ENCODE measurements at places on chromosomes 4 and X. TPM values are rescaled to one million over a fixed set of nuclear protein-coding genes. Genes with fewer than 3 reads are reported as not detected.

GRCh38 chr4:80540785-80541469 is 205.4 kb downstream of the CFAP299 start:
- H3K4me3 ChIP-seq: no peak overlapping the region
- H3K27me3 ChIP-seq: no peaks in the 10 kb centered on the region
- H3K36me3 ChIP-seq: no peaks in the 10 kb centered on the region
- no peaks in the 10 kb centered on the region for H3K4me1 ChIP-seq
- no peak for DNase-seq

Gene ANXA10
- not detected for total RNA-seq

- H3K36me3 ChIP-seq: no peaks in the 10 kb centered on the region
- H3K27me3 ChIP-seq: no peaks in the 10 kb centered on the region
- H3K4me3 ChIP-seq: no peak overlapping the region
- DNase-seq: no peak
Measured at GRCh38 chrX:5644776-5645175, 583.9 kb downstream of the NLGN4X start.

- H3K4me3 ChIP-seq: no peak overlapping the region
- no peaks in the 10 kb centered on the region for H3K27me3 ChIP-seq
Measured at GRCh38 chr4:36208893-36209473, 35.3 kb downstream of the ARAP2 start.

- H3K4me3 ChIP-seq: no peak overlapping the region
- H3K27ac ChIP-seq: no peak overlapping the region
- H3K36me3 ChIP-seq: no peaks in the 10 kb centered on the region
- peaks cover 2% of the 10 kb centered on the region for H3K27me3 ChIP-seq
Measured at GRCh38 chr4:76504613-76505465, 69.8 kb downstream of the SHROOM3 start.

Gene LAGE3
- 10.3 TPM for total RNA-seq

DNA sequence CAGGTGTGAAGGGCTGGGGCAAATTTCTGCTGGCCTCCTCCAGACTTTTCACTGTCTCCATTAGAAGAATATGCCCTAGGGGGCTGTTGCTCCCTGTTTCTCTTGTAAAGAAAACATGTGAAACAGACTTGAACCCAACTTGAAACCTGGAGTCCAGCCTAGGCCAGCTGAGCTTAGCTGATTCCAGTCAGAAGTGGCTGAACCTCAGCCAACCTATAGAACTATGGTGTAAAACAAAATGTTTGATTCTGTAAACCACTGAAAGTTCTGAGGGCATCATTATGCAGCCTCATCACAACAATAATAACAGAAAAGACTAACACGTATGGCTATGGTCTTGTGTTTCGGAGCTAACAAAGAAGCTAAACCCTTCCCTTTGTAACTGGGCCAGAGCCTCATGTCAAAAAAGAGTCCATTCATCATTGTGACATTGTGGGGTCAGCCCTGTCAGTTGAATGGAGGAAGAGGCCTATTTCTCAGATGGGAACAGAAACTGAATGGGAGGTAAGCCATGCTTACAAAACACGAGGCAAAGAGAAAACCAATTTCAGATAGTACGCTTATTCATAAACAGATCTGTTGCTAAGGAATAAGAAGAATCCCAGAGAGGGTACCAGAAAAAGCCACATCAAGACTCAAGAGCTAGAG is 34.1 kb downstream of the SETD7 start:
- peaks cover 3% of the 10 kb centered on the region for H3K4me1 ChIP-seq
- peaks cover 2% of the 10 kb centered on the region for H3K27me3 ChIP-seq
- no peak overlapping the region for H3K4me3 ChIP-seq
- H3K36me3 ChIP-seq: peaks cover 32% of the 10 kb centered on the region

GRCh38 chrX:2650865-2651264 is 40.2 kb upstream of the CD99 start:
- H3K4me3 ChIP-seq: no peak overlapping the region
- no peak overlapping the region for H3K27ac ChIP-seq
- H3K27me3 ChIP-seq: peaks cover 6% of the 10 kb centered on the region
- no peaks in the 10 kb centered on the region for H3K36me3 ChIP-seq
- no peak for DNase-seq
- H3K4me1 ChIP-seq: no peaks in the 10 kb centered on the region

- no peak overlapping the region for H3K27ac ChIP-seq
- H3K4me1 ChIP-seq: no peaks in the 10 kb centered on the region
- no peaks in the 10 kb centered on the region for H3K36me3 ChIP-seq
- H3K4me3 ChIP-seq: no peak overlapping the region
Measured at GRCh38 chr4:155609455-155610059, 57.1 kb upstream of the GUCY1A1 start.

- no peaks in the 10 kb centered on the region for H3K36me3 ChIP-seq
- no peaks in the 10 kb centered on the region for H3K27me3 ChIP-seq
- no peak overlapping the region for H3K4me3 ChIP-seq
- peak; percentile 4 for DNase-seq
- no peaks in the 10 kb centered on the region for H3K4me1 ChIP-seq
Measured at GRCh38 chr4:91958596-91958995, 345.2 kb upstream of the GRID2 start.

Gene C4orf51
- not detected for total RNA-seq

DNA sequence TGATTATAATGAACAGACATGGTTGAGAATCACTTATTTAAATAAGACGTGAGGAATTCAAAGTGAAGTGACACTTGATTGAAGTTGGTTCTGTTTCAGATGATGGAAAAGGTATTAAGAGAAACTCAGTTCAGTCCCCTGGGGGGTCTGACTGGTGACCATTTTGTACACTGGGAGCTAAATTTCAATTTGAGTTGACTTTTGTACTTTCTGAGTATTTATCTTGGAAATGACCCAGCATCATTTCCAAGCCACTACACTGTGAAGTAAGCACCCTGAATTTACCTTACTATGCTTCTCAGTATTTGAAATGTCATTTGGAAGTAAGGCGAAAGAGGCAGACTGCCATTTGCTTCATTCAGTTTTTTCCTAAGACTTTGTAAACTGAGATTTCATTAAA is 73.4 kb downstream of the CNOT6L start:
- no peaks in the 10 kb centered on the region for H3K27me3 ChIP-seq
- DNase-seq: no peak
- H3K27ac ChIP-seq: no peak overlapping the region
- H3K36me3 ChIP-seq: peaks cover 3% of the 10 kb centered on the region

- H3K4me1 ChIP-seq: no peaks in the 10 kb centered on the region
- no peak overlapping the region for H3K27ac ChIP-seq
- H3K36me3 ChIP-seq: no peaks in the 10 kb centered on the region
- DNase-seq: no peak
- peaks cover 2% of the 10 kb centered on the region for H3K27me3 ChIP-seq
- no peak overlapping the region for H3K4me3 ChIP-seq
Measured at GRCh38 chrX:135454816-135455215, 33.1 kb downstream of the SMIM10L2A start.

DNA sequence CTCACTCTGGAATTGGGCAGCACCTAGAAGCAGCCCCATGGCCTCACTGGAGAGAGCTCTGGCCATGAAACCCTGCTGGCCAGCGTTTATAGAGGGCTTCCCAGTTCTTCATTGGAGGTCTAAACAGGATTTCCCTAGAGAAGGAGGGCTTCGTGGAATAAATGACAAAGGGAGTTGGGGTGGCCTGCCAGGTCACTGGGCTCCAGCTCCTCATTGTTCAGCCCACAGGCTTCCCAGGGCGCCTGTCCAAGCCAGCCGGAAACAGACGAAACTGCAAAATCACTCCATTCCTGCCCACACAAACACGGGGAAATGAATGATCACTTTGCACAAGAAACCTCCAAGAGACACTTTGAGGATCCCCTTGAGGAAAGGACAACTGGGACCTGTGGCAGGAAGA is 189.7 kb downstream of the TSPAN5 start:
- H3K4me1 ChIP-seq: no peaks in the 10 kb centered on the region

DNA sequence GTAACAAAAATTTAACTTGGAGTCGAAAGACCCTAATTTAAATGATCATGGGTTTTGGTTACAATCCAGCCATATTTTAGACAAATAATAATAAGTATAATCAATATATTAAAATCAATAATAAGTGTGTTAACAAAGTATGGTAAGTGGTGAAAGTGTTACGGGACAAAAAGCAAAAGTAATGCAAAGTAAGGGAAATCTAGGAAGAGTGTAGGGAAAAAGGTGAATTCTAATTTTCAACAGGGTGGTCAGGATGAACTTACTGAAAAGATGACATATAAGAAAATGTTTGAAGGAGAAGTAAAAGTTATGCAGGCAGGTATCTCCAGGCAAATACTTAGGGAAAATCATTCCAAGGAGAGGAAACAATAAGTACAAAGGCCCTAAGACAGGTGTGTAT is 32.3 kb downstream of the STX18 start:
- H3K27ac ChIP-seq: no peak overlapping the region
- no peaks in the 10 kb centered on the region for H3K4me1 ChIP-seq
- no peak for DNase-seq
- peaks cover 5% of the 10 kb centered on the region for H3K36me3 ChIP-seq
- H3K27me3 ChIP-seq: no peaks in the 10 kb centered on the region
- no peak overlapping the region for H3K4me3 ChIP-seq

Gene SLC25A31
- not detected for total RNA-seq

DNA sequence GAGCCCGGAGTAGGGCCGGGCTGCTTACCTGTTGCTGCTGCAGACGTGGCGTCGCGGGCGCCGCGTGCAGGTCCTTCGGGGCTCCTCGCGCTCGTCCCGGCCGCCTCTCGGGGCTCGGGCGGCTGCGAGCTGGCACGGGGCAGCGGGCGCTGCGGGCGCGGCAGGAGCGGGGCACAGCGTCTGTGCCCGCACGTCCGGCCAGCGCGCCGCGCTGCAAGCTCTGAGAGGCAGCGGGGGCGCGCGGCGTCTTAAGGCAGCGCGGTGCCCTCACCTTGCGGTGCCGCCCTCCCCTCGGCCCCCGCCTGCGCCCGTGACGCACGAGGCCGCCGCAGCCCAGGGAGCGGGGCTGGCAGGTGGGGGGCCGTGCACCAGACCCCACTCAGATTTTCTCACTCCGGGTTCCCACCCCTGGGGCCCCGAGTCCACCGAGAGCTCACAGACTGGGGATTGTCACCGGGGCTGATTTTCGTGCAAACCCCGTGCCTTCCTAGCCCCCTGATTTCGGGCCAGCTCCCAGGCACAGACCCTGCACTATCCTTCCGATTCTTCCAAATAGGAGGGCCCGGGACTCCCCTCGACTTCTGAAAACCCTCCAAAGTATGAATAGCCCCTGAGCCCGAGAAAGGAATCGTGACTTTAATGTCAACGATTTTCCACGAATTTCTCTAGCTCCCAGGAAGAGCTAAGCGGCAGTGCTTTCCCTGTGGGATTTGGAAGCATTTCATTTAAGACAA is at the start of gene GPR101:
GPR101 (minus strand) TSS at position 222 of the 734 bp plus-strand sequence. CDS start 2,321 bp downstream, outside the sequence.
- no peak for DNase-seq
- H3K27me3 ChIP-seq: peaks cover 70% of the 10 kb centered on the region
- no peak within 1 kb of the TSS for H3K27ac ChIP-seq
- no peak within 1 kb of the TSS for H3K4me3 ChIP-seq
- H3K4me1 ChIP-seq: peaks cover 4% of the 10 kb centered on the region
- H3K36me3 ChIP-seq: no peaks in the 10 kb centered on the region

Gene FAM149A
- 14.4 TPM for total RNA-seq

GRCh38 chr4:128483041-128483440 is 195.4 kb upstream of the PGRMC2 start:
- H3K36me3 ChIP-seq: no peaks in the 10 kb centered on the region
- DNase-seq: no peak
- H3K27ac ChIP-seq: no peak overlapping the region
- no peak overlapping the region for H3K4me3 ChIP-seq
- no peaks in the 10 kb centered on the region for H3K27me3 ChIP-seq

Gene TMEM31
- not detected for total RNA-seq

Gene BEX1
- 2.1 TPM for total RNA-seq

Gene FAM184B
- 0.09 TPM for total RNA-seq

Gene IBSP
- 0.37 TPM for total RNA-seq

DNA sequence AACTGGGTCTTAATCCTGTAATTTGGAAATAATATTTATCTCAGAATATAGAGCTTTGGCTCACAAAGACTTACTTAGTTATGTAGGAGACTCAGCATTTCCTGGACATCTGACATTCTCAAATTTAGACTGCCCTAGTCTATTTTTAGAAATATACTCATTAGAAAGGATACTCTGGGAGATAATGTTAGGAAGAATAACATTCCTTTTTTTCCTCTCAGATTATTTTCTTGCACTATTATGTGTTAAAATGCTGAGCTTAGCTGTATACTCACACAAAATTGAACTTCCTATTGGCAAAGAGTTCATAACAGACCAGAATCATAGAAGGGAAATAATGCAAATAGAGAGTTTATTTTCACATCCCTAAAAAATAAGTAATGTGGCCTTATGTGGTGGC is 1424.9 kb upstream of the PCDH7 start:
- no peaks in the 10 kb centered on the region for H3K4me1 ChIP-seq
- no peak for DNase-seq
- no peaks in the 10 kb centered on the region for H3K27me3 ChIP-seq
- H3K27ac ChIP-seq: no peak overlapping the region

Gene MSN
- 228 TPM for total RNA-seq

- no peak overlapping the region for H3K4me3 ChIP-seq
- no peak for DNase-seq
- no peak overlapping the region for H3K27ac ChIP-seq
- no peaks in the 10 kb centered on the region for H3K27me3 ChIP-seq
- H3K36me3 ChIP-seq: no peaks in the 10 kb centered on the region
- no peaks in the 10 kb centered on the region for H3K4me1 ChIP-seq
Measured at GRCh38 chr4:38591617-38592337, 72.2 kb upstream of the KLF3 start.

Gene ITGB1BP2
- total RNA-seq: 2.7 TPM

DNA sequence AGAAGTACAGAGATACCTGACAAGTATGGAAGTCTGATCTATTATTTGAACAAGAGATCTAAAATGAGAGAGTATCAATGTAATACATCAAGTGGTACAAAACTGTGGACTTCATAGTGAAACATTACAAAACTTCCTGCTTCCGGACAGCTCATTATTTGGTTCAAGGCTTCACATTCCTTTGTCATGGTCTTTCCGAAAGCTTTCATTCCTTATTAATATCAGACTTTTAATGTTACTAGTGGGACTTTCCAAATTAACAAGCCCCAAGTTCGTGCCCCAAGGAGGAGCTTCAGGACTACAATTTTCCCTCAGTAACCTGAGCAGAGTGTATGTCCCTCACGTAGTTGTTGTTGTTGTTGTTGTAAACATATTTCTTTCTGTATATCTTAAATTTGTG is 1.2 kb downstream of the CHIC2 start:
- H3K27ac ChIP-seq: peak overlapping the region; percentile 95
- H3K27me3 ChIP-seq: no peaks in the 10 kb centered on the region
- H3K4me3 ChIP-seq: peak overlapping the region; percentile 90
- no peaks in the 10 kb centered on the region for H3K36me3 ChIP-seq
- DNase-seq: no peak

DNA sequence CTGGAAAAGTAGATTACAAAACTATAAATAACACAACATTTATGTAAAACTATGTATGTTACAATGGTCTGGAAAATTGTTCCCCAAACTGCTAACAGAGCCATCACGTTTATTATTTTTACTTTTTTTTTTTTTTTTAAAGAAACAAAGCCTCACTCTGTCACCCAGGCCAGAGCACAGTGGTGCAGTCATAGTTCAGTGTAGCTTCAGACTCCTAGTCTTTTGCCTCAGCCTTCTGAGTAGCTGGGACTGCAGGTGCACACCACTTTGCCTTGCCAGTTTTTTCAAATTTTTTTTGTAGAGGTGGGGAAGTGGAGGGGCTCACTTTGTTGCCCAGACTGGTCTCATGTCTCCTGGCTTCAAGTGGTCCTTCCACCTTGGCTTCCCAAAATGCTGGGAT is 180.1 kb upstream of the SPRY1 start:
- no peaks in the 10 kb centered on the region for H3K27me3 ChIP-seq
- no peak overlapping the region for H3K27ac ChIP-seq
- no peak overlapping the region for H3K4me3 ChIP-seq
- H3K36me3 ChIP-seq: no peaks in the 10 kb centered on the region
- no peaks in the 10 kb centered on the region for H3K4me1 ChIP-seq
- DNase-seq: no peak

- H3K36me3 ChIP-seq: no peaks in the 10 kb centered on the region
- DNase-seq: no peak
Measured at GRCh38 chr4:156596026-156596425, 375.6 kb downstream of the PDGFC start.
